ENCODE measurements at places on chromosomes 6 and 20. TPM values are rescaled to one million over a fixed set of nuclear protein-coding genes. Genes with fewer than 3 reads are reported as not detected.

DNA sequence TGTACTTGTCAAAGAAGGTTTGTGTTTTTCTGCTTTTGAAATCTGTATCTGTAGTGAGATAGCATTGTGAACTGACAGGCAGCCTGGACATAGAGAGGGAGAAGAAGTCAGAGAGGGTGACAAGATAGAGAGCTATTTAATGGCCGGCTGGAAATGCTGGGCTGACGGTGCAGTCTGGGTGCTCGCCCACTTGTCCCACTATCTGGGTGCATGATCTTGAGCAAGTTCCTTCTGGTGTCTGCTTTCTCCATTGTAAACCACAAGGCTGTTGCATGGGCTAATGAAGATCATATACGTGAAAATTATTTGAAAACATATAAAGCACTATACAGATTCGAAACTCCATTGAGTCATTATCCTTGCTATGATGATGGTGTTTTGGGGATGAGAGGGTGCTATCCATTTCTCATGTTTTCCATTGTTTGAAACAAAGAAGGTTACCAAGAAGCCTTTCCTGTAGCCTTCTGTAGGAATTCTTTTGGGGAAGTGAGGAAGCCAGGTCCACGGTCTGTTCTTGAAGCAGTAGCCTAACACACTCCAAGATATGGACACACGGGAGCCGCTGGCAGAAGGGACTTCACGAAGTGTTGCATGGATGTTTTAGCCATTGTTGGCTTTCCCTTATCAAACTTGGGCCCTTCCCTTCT, 18.4 kb downstream of the CD83 start:
- no peaks in the 10 kb centered on the region for H3K4me1 ChIP-seq
- no peak overlapping the region for H3K4me3 ChIP-seq
- H3K27ac ChIP-seq = no peak overlapping the region
- H3K27me3 ChIP-seq = no peaks in the 10 kb centered on the region

- no peak for DNase-seq
- H3K27ac ChIP-seq = no peak overlapping the region
- no peak overlapping the region for H3K4me3 ChIP-seq
- no peaks in the 10 kb centered on the region for H3K27me3 ChIP-seq
Measured at GRCh38 chr20:5540091-5540490, 210.1 kb upstream of the SHLD1 start.

TOX2 gene
- total RNA-seq = 1.9 TPM

PGC gene
- total RNA-seq = not detected

LGSN gene
- 0.09 TPM for total RNA-seq

GRCh38 chr20:63331741-63332400, 29.3 kb downstream of the CHRNA4 start:
- H3K36me3 ChIP-seq = peaks cover 1% of the 10 kb centered on the region
- H3K27me3 ChIP-seq = peaks cover 3% of the 10 kb centered on the region
- peaks cover 3% of the 10 kb centered on the region for H3K4me1 ChIP-seq
- DNase-seq = no peak
- H3K27ac ChIP-seq = no peak overlapping the region

DNA sequence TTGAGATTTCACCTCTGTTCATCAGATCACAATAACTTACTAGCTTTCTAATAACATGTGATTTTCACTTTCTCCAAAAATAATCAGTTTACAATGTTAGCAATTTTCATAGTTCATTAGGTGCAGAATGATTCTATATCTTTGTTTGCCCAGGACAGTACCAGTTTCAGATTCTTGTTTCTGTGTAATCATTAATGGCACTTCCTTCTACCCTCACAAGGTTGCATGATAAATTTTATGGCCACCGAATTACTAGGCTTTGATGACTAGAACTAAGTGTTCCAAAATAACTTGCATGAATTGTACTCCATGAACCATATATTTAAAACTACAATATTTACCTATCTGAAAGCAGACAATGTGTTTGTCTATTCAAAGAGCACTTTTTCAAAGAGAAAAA, 442.3 kb downstream of the EPHA7 start:
- no peaks in the 10 kb centered on the region for H3K36me3 ChIP-seq
- no peaks in the 10 kb centered on the region for H3K27me3 ChIP-seq
- no peaks in the 10 kb centered on the region for H3K4me1 ChIP-seq
- no peak overlapping the region for H3K4me3 ChIP-seq
- DNase-seq = no peak

DNA sequence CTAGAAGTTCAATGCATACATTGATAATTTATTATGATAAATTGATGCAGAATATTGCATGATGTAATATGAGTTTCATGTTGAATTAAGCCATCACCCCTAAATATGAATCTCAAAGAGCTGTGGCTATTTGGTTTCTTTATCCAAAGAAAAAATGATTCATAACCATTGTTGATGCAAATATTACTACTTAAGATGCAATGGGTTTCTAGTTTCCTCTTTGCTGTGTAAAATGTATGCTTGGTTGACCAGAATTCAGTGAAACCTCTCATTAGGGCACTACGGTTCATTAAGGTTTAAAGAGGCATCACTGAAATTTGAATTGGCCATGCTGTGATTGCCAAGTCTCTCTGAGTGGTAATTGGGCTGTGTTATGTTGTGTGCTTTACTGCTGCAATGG, 492.5 kb upstream of the FLRT3 start:
- no peak for DNase-seq
- no peak overlapping the region for H3K27ac ChIP-seq
- H3K36me3 ChIP-seq = no peaks in the 10 kb centered on the region
- no peaks in the 10 kb centered on the region for H3K4me1 ChIP-seq
- H3K4me3 ChIP-seq = no peak overlapping the region
- no peaks in the 10 kb centered on the region for H3K27me3 ChIP-seq

GRCh38 chr20:40464731-40465208, 224.3 kb downstream of the MAFB start:
- H3K4me1 ChIP-seq = no peaks in the 10 kb centered on the region
- H3K4me3 ChIP-seq = no peak overlapping the region
- no peaks in the 10 kb centered on the region for H3K36me3 ChIP-seq
- no peaks in the 10 kb centered on the region for H3K27me3 ChIP-seq
- DNase-seq = no peak

GRCh38 chr6:166079841-166080240, 87.8 kb downstream of the TBXT start:
- DNase-seq = no peak
- H3K27ac ChIP-seq = no peak overlapping the region
- H3K4me3 ChIP-seq = no peak overlapping the region
- no peaks in the 10 kb centered on the region for H3K36me3 ChIP-seq

DNA sequence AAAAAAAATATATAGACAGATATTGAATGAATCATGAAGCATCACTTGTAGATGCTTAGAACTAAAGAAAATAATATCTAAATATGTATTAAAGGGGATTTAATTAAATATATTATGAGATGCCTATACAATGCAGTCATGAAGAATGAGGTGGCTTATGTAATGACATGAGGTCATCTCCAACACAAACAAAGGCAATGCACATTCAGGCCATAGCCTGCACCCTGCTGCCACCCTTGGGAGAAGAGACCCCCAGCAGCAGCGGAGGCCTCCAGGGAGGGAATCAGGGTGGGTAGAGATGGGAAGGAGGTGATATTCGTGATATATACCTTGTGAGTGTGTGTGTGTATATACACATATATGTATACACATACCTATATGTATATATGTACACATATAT, 26.4 kb upstream of the SSTR4 start:
- H3K4me1 ChIP-seq = no peaks in the 10 kb centered on the region
- no peak overlapping the region for H3K27ac ChIP-seq
- H3K27me3 ChIP-seq = no peaks in the 10 kb centered on the region

DNA sequence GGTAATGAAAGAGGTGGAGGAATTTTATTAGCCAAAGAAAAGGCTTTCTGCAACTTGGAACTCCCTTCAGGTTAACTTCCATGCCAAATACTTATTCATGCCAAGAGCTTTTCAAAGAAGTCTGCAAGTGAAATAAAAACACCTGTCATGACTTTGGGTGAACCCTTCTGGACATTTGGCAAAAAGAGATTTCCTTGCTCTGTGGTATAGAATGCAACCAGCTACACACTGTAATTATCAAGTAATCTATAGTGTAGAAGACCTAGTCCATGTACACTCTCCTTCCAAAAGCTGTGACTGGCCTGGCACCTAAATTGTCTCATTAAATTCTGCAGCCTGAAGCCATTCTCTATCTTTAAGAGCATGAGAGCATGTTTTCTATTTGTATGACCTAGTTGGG, 232.3 kb downstream of the COL12A1 start:
- H3K27ac ChIP-seq = no peak overlapping the region
- H3K27me3 ChIP-seq = no peaks in the 10 kb centered on the region
- H3K4me3 ChIP-seq = no peak overlapping the region

OPN5 gene
- total RNA-seq = not detected

HRH3 gene
- total RNA-seq = not detected

DNA sequence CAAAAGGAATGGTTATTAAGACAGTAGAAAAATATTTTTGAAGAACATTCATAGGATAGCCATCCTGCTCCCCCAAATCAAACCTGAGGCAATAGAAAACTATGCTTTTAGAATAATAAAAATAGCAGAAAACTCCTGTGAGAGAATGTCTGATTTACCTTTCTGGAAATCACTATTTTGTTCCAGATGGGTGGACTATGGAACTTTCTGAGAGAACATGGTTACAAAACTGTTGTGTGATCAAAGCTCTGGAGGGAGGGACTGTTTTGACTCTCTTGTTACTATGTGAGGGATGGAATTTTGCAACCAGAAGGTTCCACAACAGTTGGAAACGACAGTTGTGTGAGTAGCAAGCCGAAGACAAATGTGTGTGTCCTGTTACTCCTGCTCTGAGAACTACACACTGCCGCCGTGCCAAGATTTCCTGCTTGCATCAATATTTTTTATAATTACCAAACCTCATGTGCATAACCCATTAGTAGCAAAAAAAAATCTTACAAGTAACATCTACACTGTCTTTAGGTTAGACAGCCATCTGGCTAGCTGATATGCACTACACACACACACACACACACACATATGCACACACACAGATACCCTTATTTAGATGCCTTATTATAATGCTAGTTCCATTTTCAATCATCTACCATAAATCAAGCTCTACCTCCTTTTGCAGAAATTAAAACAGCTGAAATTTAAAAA, 11.0 kb upstream of the HIVEP1 start:
- no peak overlapping the region for H3K4me3 ChIP-seq
- no peak overlapping the region for H3K27ac ChIP-seq
- H3K4me1 ChIP-seq = no peaks in the 10 kb centered on the region
- H3K36me3 ChIP-seq = no peaks in the 10 kb centered on the region
- DNase-seq = no peak

DNA sequence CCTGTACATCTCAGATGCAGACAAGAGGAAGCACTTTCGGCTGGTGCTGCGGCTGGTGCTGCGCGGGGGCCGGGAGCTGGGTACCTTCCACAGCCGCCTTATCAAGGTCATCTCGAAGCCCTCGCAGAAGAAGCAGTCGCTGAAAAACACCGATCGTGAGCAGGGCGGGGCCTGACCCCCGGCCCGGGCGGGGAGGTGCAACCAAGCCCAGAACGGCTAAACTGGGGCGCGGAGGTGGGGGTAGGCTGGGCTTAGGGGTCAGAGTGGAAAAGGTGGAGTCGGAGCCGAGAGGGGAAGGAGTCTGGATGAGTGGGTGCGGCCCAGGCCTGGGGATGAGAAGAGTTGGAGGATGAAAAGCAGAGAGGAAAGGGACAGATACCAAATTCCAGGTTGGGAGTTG, 4.1 kb upstream of the MATN4 start:
- DNase-seq = no peak
- peaks cover 47% of the 10 kb centered on the region for H3K27me3 ChIP-seq
- no peak overlapping the region for H3K4me3 ChIP-seq
- H3K27ac ChIP-seq = no peak overlapping the region

DNA sequence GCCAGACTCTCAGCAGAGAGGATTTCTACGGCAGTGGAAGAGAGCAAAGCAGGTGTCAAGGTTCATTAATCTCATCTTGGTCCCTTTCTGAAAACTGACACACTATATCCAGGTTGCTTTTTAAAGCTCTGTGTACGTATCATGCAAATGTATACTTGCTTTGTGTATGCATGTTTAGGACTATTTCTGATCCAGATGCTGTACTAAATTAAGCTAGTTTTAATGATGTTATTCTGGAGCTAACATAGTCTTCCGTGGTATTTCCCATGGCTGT, 59.2 kb upstream of the SNX9 start:
- H3K4me1 ChIP-seq = peaks cover 57% of the 10 kb centered on the region
- H3K27me3 ChIP-seq = peaks cover 39% of the 10 kb centered on the region
- H3K27ac ChIP-seq = peak overlapping the region; percentile 78
- H3K36me3 ChIP-seq = no peaks in the 10 kb centered on the region
- no peak for DNase-seq

TNFRSF6B gene
- not detected for total RNA-seq

MATN4 gene
- 0.64 TPM for total RNA-seq

TP53TG5 gene
- 0.15 TPM for total RNA-seq

TPD52L1 gene
- not detected for total RNA-seq

RAB44 gene
- not detected for total RNA-seq

RPL10A gene
- 1,382 TPM for total RNA-seq

- H3K36me3 ChIP-seq = no peaks in the 10 kb centered on the region
- no peak for DNase-seq
- no peak overlapping the region for H3K4me3 ChIP-seq
Measured at GRCh38 chr6:13883966-13884365, 40.8 kb upstream of the RNF182 start.

DNA sequence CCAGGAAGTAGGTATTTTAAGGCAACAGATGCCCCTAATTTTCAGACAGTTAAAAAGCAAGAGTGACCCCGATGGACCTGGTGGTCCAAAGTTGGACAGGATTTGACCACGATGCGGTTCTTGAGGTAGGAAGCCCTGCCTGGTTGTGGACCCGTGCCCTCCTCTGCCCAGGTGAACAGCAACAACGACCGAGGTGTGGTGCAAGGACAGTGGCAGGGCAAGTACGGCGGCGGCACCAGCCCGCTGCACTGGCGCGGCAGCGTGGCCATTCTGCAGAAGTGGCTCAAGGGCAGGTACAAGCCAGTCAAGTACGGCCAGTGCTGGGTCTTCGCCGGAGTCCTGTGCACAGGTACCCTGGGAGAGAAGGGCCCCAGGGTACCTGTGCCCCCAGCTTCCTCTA, 18.7 kb downstream of the TGM6 start:
- no peaks in the 10 kb centered on the region for H3K4me1 ChIP-seq
- H3K27ac ChIP-seq = no peak overlapping the region
- no peaks in the 10 kb centered on the region for H3K36me3 ChIP-seq
- H3K4me3 ChIP-seq = no peak overlapping the region
- DNase-seq = peak; percentile 37

DNA sequence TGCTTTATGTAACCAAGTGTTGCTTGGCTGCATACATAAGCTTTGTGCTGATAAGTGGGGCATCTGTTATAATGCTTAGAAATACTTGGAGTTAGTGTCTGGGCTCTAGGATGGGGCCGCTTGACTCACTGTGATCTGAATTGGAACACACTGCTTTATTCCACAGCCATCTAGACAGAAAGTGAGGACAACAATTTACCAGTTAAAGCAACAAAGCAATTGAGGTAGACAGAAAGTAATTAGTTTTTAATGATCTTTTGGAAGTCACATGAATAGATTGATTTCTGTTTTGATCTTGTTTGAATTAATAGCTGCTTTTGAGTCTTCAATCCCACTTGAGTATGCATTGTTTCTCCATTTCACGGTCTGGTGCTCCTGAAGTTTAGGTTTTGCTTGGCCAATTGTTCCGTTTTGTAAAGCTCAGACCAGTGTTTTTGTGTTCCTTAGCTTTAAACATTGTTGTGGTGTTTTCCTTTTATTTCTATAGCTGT, 157.5 kb downstream of the TRMT11 start:
- H3K27ac ChIP-seq = no peak overlapping the region
- H3K27me3 ChIP-seq = no peaks in the 10 kb centered on the region
- H3K4me1 ChIP-seq = no peaks in the 10 kb centered on the region
- no peak overlapping the region for H3K4me3 ChIP-seq
- no peak for DNase-seq

All from activated CD8-positive, alpha-beta memory T cell treated with anti-CD3 and anti-CD28 coated beads, Interleukin-2, amount 10 ng/mL, durations not matched to agents 7 days and 5 days (primary cell).